ENCODE measurements at places on chromosomes 7 and 10.

DNA sequence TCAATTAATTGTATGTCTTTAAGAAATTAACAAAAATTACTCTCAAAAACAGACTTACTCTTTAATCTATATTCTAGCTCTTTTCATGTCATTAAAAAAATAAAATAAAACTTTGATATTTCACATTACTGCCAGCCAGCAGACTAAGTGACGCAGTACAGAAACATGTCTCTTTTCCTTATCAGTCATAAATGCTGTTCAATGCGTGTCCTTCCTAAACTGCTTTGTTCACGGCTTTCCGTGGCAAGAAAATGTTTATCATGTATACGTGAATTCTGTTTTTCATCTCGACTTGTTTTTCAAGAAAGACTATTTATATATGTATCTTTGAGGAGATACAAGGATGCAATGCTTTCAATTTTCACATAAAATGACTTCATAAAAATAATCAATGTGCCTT lies 182.4 kb downstream of the DOCK4 start:
- DNase-seq: no peak

DNA sequence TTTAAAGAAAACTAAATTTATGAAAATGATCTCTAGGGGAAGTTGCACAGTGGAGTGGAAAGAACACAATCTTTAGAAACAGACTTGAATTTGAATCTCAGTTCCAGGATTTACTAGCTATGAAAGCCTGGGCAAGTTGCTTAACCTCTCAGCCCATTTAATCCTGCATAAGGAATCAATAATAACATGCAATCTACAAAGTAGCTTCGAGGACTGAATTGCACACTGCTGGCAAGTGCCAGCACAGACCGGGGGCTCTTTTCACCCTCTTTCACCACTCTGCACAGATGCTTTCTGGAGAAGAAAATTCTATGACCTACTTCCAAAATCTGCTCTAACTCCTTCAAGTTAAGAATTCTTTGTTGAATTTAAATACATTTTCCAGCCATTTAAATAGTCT lies 63.4 kb upstream of the ANK3 start:
- DNase-seq: no peak

- no peak for DNase-seq
Observed at GRCh38 chr7:19405541-19405940, 260.3 kb upstream of the FERD3L start.

GRCh38 chr10:79027147-79028055 lies 41.4 kb upstream of the ZMIZ1 start:
- DNase-seq: no peak

DNA sequence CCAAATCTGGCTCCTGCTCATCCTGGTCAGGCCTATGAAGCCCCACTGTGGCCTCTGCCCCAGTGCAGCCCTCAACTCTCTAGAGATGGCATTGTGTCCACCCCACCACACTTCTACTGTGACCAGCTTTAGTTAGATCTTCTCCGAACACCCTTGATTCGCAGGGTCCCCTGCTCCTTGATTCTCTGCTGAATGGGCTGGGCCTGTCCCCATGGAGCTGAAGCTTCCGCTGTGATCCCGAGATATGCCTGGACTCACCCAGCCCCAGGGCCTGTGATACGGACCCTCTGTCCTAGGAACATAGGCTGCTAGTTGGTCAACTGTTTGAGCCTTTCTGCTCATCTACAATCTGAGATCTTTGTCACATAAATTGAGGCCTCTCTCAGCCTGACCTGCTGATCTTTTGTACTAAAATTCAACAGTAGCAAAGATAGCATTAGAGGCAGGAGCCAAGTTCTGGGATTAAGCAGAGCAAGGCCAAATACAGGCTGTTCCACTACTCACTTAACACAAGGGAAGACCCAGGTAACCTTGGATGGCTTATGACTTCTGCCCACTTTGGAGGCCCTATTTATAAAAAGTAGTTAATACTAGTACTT lies 6.5 kb upstream of the PPIF start:
- no peak for DNase-seq

DNA sequence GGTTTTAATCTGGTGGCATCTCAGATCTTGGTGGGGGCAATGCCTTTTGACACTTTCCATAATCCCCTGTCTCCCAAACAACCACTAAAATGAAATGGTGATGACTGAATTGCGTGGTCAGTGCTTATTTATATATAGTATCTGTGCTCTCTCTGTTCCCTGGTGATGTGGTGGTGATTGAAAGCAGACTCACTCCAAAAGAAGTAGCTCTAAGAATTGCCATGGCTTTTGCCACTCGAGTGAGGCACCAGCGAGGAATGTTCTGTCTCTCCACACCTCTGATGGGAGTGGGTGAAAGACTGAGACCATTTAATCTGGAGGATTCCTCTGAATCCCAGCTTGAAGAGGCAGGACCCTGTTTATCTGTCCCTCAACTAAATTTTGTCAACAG lies 2.8 kb downstream of the DUSP5 start:
- DNase-seq: no peak

DNA sequence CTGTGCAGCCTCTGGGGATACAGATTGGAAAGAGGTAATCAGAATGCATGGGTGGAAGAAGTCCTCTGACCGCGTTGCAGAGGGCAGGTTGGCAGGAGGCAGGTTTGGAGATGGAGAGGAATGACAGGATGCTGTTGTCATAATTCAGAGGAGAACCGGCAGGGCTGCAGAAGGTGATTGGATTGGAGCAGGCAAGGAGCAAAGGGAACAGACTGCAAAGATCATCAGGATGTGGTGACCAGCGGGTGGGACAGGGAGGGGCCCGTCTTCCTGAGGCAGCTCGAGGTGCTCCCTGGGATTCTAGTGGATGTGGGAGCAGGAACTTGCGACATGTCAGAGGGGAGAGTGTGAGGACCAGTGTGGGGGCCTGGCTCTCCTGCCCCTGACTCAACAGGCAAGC lies 78.5 kb upstream of the PPIF start:
- DNase-seq: no peak

- DNase-seq: no peak
Observed at GRCh38 chr7:107070710-107071109, 26.2 kb downstream of the PRKAR2B start.

- no peak for DNase-seq
Observed at GRCh38 chr7:140345426-140345825, 52.9 kb downstream of the SLC37A3 start.

DNA sequence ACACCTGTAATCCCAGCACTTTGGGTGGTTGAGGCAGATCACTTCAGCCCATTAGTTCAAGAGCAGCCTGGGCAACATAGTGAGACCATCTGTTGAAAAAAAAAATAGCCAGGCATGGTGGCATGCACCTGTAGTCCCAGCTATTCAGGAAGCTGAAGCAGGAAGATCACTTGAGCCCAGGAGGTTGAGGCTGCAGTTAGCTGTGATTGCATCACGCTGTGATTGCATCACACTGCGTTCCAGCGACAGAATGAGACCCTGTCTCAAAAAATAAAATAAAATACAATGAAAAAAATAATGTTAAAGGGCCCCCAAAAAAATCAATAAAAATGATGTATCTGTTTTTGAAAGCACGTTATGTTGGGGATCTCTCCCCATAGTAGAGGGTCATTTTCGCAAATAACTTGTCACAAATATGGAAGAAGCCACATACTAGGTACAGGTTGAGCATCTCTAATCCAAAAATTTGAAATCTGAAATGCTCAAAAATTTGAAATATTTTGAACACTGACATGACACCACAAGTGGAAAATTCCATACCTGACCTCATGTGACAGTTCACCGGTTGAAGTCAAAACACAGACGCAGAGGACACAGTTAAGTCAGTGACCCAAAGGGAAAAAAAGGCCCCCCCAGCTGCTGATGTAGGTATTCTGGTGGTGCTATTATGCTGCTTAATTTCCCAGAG lies 9.5 kb downstream of the CISD1 start:
- DNase-seq: no peak

- no peak for DNase-seq
Observed at GRCh38 chr10:120042705-120043104, 150.2 kb downstream of the SEC23IP start.

- DNase-seq: no peak
Observed at GRCh38 chr7:100825751-100826513, 1.4 kb downstream of the EPHB4 start.

- no peak for DNase-seq
Observed at GRCh38 chr10:131172433-131172832, 139.1 kb downstream of the TCERG1L start.
